Activated CD4-positive, CD25-positive, alpha-beta regulatory T cell treated with anti-CD3 and anti-CD28 coated beads, Interleukin-2, amount 50 U/mL, for 72 hours (primary cell): ENCODE measurements at places on chromosomes 3 and 15.

DNA sequence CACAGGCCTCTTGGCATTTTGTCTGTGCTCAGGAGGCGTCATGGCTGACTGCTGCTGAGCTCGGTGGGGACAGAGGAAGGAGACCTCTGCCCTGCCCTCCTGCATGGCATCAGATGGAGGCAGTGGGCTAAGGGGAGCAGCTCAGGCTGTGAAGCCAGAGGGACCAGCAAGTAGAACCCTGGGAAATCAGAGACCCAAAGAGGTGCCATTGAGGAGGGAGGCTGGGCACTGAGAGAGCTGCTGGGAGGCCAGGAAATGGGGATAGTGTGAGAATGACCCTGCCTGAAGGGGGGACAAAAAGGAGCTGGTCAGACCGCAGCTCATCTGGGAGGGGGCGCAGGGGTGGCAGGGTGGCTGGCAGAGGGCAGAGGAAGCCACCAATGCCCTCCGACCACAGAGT is 136.8 kb downstream of the FBLN2 start:
- no peak for DNase-seq

DNA sequence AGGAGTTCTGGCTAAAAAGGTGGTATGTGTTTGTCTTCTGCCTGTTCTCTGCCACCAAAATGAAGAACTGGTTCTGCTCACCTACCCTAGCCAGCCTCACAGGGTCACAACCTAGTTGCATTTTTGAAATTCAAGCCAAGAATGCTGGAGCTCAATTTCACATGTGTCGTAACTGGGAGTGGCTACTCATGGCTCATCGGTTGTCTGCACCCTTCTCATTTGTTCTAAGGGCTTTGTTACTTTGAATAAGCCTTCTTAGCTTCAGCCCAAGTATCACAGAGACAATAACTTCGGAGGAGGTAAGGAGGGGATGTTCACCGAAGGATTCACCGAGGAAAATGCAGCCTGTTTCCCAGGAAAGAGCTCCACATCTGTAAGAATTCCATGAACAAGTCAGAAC is 134.3 kb upstream of the RARB start:
- no peak for DNase-seq

DNA sequence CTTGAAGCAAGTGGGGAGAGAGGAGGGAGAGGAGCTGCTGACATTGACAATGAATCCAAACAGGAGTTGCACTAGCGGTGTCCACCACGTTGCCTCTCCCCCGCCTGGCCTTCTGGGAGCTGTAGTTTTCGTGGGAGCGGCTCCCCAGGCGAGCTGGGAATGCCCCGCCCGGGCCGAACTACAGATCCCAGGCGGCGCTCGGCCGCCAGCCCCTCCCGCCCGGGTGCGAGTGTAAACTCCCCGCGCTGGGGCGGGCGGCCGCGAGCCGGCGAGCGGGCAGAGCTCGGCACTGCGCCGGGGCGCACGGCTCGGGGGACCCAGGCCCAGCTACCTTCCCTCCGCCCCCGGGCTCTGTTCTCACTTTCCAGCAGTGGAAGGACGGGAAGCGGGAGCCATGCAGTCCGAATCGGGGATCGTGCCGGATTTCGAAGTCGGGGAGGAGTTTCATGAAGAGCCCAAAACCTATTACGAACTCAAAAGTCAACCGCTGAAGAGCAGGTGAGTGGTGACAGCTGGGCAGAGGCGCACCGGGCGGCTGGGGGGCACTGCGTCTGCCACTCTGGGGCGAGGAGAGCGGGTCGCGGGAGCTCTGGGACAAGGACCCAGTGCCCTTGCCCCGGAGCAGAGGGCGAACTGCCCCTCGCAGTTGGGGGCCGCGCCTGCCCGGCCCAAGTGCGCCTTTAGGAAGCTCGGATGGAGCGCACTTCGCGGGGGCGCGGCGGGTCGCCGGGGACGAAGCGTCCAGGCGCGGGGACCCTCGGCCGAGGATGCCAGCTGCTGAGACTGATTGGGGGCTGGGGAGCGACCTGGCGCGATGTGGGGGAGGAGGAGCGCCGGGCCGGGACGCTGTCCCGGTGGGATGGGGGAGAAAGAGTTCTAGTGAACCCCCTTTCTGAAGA is at the start of gene MITF:
TSS of gene MITF (plus strand) at position 261 of the 899 bp plus-strand sequence. CDS start at position 395, 134 bp downstream.
- no peak for DNase-seq

DNA sequence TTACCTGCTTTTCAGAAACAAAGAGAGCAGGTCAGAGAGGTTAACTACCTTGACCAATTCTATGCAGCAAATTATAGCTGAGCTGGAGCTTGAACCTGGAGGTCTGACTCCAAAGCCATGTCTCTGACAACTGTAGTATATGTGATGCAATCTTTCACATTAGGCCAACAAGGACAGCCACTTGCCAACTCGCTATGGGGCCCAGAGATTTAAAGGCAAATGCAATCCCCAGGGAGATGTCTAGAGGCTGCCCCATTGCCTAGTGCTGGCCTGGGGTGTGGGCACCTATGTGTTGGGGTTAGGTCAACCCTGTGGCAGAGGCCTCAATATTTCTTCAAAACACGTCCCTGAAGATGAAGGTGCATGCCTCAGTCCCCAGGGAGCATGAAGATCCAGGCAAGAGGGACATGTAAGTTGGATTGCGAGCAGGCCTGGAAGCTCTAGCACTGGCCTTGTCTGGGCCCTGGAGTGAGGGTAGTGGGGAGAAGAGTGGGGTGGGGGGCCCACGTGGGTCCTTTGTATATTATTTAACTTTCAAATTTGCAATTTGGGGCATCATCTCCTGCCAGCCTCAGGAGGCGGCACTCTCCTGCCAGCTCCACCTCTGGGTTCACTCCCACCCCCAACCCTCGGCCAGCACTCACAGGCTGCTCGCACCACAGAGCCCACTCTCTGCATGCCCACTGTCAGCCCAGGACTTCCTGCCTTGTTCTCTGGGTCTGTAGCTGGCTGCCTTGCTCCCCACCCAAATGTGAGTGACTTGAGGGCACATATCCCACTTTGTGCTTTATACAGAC is 64.3 kb downstream of the SLC12A8 start:
- DNase-seq = no peak

- DNase-seq = no peak
Measured at GRCh38 chr3:48694610-48695392, 9.1 kb upstream of the NCKIPSD start.

DNA sequence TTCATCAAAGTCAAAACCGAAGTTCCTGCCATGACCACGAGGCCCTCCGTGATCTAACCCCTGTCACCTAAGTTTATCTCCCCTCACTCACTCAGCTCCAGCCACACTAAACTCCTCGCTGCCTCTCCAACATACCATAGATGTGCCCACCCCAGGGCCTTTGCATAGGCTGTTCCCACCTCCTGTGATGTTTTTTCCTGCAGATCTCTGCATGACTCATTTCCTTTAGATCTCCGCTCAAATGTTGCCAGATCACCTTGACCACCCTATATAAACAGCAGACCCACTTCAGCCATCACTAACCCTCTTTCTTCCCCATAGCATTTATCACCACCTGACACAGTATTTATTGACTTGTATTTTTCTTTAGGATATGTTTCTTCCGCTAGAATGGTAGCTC is 58.5 kb downstream of the HRH1 start:
- no peak for DNase-seq

- no peak for DNase-seq
Measured at GRCh38 chr3:64539451-64540196, 148.2 kb downstream of the ADAMTS9 start.
